ENCODE measurements at places on chromosomes 11 and 22.

DNA sequence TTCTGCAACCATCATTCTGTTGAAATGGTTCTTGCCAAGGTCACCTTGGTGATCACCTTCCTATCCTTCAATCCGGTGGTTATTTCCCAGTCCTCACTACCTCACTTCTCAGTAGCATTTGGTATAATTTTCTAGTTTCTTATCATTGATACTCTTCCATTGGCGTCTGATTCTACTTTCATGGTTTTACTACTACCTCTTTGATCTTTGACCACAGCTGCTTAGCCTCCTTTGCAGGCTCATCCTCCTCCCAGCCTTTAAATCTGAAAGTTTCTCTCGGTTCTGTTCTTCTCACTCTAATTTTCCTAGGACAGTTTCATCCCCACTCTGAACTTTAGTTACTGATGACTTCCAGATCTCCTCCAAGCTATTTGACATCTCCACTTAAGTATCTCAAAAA, 5.0 kb downstream of the TIMM10B start:
- no peak for DNase-seq

GRCh38 chr11:31303644-31304180, 65.8 kb downstream of the DCDC1 start:
- no peak for DNase-seq

- no peak for DNase-seq
Measured at GRCh38 chr11:45282081-45282480, 4.1 kb downstream of the SYT13 start.

DNA sequence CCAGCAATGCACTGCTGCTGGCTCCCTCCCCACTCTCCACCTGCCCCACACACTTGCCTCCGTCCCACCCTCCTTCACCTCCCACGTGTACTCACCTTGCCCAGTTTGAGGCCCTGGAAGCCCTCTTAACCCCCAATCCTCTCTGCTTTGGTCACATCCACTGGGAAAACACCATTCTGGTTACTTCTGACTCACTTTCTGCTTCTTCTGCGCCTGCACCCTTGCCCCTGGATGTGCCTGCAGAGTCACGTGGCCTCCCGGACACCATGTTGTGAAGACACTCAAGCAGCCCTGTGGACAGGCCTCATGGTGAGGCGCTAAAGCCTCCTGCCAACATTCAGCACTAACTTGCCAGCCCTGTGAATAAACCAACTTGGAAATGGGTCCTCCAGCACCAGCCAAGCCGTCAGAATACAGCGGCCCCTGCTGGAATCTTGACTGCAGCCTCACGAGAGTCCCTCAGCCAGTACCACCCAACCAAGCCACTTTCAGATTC, 2.6 kb upstream of the NAALADL1 start:
- no peak for DNase-seq

- no peak for DNase-seq
Measured at GRCh38 chr11:102793677-102794290, 4.2 kb downstream of the MMP1 start.

DNA sequence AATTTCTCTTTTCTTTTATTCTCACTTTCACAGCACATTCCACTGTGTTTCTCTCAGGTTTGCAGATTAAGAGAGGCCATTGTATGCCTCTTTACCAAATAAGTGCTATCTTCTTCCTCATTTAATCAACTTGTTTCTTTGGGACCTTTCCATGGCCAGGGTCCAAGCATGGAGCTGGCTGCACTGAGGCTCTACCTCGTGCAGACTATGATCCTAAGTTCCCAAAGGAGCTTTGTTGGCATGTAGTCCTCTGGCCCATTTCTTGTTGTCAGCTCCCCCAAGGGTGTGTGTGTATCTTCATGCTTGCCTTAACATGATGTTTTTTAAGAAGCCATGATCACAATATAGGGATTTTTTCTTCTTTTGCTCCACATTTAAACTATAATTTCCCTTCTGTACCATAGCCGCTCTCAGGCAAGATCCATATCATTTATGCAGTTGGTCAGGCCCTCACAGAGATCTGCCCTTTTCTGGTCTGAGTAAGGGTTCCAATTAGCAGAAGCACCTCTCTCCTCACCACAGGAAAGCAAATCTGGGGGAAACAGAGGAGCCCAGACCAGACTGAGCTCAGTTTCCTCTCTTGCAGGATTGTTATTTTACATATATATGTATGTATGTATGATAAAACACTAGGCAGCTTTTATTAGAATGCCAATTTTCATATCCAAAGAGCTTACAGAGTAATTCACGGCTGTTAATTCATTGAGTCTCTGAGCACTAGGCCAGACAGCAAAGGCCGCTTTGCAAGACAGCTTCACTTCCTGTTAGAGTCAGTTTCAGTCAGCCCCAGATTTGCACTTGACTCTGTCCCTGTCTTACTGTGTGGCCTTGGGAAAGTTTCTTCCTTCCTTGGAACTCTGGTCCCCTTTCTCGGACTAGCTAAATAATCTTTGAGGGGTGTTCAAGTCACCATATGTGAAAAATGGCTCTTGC, 34.3 kb downstream of the CYB5R2 start:
- peak; percentile 21 for DNase-seq

GRCh38 chr22:42338479-42338878, 68.0 kb upstream of the TCF20 start:
- DNase-seq: no peak

- no peak for DNase-seq
Measured at GRCh38 chr22:28017859-28018258, 98.8 kb upstream of the PITPNB start.

GRCh38 chr11:95074792-95075563, 8.3 kb downstream of the SRSF8 start:
- DNase-seq: no peak

GRCh38 chr11:61347916-61348461, 13.7 kb downstream of the CYB561A3 start:
- DNase-seq: no peak

GRCh38 chr11:130622141-130622542, 173.7 kb downstream of the ADAMTS15 start:
- no peak for DNase-seq

GRCh38 chr11:1302461-1303125, 6.8 kb downstream of the TOLLIP start:
- no peak for DNase-seq

GRCh38 chr11:107991868-107992414, 16.8 kb upstream of the CUL5 start:
- no peak for DNase-seq

- peak; percentile 75 for DNase-seq
Measured at GRCh38 chr11:125941619-125942611, 3.9 kb upstream of the VSIG10L2 start.

DNA sequence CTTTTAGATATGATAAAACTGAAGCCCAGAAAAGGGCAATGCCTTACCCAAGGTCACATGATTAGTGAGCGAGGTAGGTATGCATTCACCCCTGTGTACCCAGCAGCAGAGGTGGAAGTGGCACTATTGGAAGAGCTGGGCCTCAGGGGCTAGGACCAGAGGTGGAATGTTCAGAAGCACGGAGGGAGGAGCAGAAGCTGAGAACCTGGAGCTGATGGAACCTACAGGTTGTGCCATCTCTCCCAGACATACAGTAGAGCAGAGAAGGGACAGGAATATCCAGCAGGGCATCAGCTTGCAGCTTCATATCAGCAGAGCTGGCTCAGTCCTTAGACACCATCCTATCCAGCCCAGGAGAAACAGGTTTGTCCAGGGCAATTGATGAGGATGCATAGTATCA, 14.6 kb upstream of the FCHSD2 start:
- no peak for DNase-seq

DNA sequence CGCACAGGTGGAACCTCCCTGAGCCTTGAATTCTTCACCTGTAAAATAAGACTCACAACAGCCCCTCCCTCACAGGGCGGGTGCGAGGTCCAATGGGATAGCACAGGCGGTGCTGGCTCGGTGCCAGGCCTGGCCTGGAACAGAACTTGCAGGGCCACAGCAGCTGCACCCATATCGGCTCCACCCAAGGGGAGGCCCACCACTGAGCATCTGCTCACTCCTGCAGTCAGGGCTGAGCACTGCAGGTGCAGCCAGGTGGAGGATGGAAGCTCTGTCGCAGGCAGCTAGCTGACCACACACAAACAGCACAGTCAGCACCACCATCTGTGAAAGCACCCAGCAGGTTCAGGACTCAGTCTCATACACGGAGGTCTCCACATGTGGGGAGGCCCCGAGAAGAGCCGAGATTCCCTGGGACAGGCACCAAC, 19.6 kb downstream of the VPS37C start:
- no peak for DNase-seq

- no peak for DNase-seq
Measured at GRCh38 chr11:17559341-17560087, 12.5 kb downstream of the OTOG start.

GRCh38 chr22:46031066-46031465, 54.1 kb upstream of the WNT7B start:
- no peak for DNase-seq
